ENCODE measurements at places on chromosomes 1 and 21. TPM values are rescaled to one million over a fixed set of nuclear protein-coding genes. Genes with fewer than 3 reads are reported as not detected.

GRCh38 chr1:200260597-200261335 is 149.1 kb downstream of the ZNF281 start:
- DNase-seq: no peak

DNA sequence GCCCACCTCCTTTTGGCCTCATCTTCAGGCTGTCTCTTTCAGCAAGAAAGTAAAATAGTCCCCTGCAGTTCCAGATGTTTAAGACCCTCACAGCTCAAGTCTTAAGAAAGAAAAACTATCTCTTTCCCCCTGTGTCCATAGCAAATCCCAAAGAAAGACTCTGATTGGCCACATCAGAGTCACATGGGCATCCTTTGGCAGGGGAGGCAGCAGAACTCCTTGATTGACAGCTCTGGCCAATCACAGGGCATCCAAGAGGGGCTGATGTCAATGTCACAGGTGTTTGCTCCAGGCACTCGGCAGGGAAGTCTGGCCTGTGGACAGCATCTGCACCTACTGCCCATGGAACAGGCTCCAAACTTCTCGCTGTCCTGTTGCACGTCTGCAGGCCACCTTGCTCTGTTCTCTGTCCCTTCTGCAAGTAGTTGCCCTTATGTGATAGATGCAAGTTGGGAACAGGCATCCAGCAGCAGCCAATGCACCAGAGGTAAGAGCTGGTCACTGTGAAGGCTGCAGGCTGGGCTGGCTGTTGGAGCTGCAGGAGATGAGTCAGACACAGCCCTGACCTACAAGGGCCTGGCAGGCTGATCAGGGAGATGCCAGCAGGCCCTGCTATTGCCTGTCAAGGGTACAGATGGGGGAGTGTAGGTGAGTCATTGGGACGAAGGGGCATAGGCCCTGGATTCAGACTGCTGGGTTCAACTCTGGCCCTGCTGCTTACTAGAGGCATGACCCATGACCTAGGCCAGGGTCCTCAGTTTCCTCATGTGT is 96.8 kb upstream of the TMEM51 start:
- no peak for DNase-seq

DNA sequence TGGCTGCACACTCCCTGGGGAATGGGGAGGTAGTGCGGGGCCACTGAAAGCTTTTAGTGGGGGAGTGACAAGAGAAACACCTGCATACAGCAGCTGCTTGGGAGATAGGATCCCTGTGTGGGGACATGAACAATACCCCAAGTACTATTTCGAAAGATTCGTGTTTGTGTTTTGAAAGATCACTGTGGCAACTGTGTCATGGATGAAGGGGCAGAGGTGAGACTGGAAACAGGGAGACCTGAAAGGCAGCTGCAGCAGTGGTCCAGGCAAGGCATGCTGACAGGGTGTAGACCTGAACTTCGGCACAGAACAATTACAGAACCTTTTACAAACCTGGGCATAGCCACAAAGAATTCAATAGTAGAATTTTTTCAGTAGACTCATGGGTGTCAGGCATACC is 32.9 kb downstream of the TENT5C start:
- DNase-seq: no peak

DNA sequence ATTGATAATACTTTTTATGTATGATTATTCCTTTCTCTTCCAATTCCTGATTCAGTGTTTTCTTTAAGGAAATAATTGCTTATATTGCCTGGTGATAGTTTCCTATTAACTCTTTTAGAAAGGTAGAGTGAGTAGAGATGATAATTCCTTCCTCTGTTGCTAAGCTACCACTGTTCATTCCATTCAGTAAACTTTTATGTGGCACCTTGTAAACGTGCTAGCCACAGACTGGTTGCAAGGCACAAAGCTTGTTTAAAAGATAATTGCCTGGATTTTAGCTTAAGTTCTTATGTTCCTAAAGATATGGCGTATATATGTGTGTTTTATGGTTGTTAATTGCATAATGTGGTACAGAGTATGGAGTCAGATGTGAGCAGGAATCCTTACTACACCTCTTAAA is 3.2 kb downstream of the ZFYVE9 start:
- no peak for DNase-seq

The CCDC27 gene
- total RNA-seq: not detected

The MAN1C1 gene
- 0.19 TPM for total RNA-seq

The ADIPOR1 gene
- 53.2 TPM for total RNA-seq

GRCh38 chr1:56931686-56932085 is 34.1 kb downstream of the C8B start:
- no peak for DNase-seq

DNA sequence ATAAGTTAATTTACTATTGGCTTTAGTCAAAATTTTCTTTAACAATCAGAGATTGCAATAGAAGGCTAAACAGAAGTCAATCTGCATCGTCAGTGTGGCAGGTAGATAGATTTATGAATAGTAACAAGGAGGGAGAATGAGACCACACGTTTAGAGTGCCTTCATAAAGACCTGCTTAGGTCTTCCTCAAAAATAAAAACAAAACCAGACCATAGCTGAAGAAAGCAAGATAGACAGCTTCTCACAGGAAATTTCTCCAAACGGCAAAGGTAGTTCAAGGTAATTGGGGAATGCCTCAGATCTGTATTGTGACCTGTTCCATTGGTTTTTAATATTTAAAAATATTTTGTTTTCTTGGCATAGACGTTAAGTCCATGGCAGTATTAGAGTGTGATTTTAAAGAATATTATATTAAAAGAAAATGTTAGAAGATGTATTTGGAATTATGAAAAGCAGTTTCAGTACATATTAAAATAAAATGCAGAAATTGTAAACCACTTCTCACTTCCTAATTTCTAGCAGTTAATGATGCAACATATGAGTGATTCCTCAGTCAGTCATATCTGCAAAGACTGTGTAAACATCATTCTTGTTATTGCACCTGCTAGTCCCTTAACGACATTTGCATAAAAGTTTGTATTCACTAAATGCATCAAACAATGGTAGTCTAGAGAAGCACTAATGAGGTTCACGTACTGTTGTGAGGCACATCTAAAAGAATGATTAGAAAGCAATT is 278.0 kb downstream of the HLX start:
- DNase-seq: peak; percentile 41

The OR2M3 gene
- total RNA-seq: not detected

The NBPF11 gene
- total RNA-seq: 5.7 TPM

- DNase-seq: no peak
Observed at GRCh38 chr1:87644579-87645190, 316.0 kb downstream of the LMO4 start.

All from GM12878 (cell line).